Uterus (tissue), 4 donors: ENCODE measurements at places on chromosomes 1 and 21.

- H3K36me3 ChIP-seq = no peaks in the 10 kb centered on the region
- H3K4me3 ChIP-seq = no peak overlapping the region
- H3K4me1 ChIP-seq = no peaks in the 10 kb centered on the region
- H3K27me3 ChIP-seq = no peaks in the 10 kb centered on the region
- DNase-seq = no peak
Measured at GRCh38 chr1:59556398-59556797, 258.4 kb upstream of the HOOK1 start.

DNA sequence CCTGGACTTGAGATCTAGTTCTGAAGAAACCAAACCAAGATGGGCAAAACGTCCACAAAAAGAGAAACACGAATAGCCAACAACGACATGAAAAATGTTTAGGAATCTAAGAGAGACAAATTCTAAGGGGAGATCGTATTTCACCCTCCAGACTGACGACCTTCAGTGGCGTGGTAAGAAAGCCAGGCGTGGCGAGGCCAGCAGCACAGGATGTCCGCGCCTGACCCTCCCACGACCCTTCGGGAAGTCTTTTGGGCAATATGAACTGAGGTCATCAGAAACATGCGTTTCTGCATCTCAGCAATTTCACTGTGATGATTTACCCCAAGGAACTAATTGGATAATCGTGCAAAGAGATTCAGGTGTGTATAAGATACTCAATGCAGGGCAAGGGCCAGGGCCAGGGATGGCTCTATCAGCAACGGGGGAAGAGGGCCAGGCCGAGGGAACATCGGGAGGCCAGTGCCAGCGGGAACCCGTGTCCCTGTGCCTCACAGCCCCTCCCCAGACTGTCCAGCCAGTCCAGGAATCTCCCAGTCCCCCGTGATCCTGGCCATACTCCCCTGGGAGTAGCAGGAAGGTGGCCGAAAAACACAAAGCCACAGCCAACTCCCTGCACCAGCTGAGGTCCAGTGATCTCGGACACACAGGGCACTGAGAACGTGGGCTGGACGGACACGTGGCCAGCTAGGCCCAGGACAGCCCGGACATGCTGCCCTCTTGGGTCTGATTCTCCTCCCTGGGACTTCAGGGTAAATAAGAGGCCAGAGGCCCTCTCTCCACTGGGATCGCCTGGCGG is 53.6 kb upstream of the ADARB1 start:
- no peak for DNase-seq
- no peaks in the 10 kb centered on the region for H3K27me3 ChIP-seq
- H3K36me3 ChIP-seq = no peaks in the 10 kb centered on the region
- H3K4me3 ChIP-seq = no peak overlapping the region
- no peak overlapping the region for H3K27ac ChIP-seq

DNA sequence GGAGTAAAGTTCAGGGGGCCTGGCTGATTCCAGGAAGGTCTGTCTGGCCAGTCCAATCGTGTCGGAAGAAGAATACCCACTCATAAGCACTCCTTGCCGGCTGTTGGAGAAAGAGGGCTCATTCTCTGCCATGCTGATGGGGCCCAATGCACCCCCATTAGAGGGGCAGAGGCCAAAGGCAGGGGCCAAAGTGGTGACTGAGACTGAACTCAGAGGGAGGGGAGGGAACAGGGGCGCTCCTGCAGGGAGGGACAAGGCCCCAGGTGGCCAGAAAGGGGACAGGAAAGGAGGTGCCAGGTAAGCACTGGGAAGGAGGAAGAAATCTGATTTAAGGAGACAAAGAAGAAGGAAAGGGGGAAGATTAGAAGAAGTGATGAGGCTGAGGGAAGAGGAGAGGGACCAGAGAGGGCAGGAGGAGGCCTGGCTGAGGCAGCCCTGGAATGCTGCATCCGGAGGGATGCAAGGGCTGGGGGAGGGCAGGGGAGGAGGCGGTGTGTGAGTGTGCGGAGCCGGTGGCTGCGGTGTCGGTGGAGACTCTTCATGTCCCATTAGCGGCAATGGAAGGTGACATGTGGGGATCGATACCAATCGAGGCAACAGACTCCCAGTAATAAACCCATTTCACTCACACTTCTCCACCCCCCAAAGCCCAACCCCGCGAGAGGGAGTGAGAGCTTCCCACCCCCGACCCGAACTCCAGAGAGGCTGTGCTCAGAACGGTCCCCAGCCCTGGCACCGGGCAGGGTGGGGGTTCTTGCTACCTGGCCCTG is 12.0 kb upstream of the ETV3L start:
- no peaks in the 10 kb centered on the region for H3K4me1 ChIP-seq
- no peaks in the 10 kb centered on the region for H3K27me3 ChIP-seq
- H3K4me3 ChIP-seq = no peak overlapping the region

GRCh38 chr1:21255284-21255942 is 34.9 kb downstream of the ECE1 start:
- peak; percentile 89 for DNase-seq
- no peaks in the 10 kb centered on the region for H3K36me3 ChIP-seq
- no peak overlapping the region for H3K4me3 ChIP-seq
- H3K27ac ChIP-seq = peak overlapping the region; percentile 31

DNA sequence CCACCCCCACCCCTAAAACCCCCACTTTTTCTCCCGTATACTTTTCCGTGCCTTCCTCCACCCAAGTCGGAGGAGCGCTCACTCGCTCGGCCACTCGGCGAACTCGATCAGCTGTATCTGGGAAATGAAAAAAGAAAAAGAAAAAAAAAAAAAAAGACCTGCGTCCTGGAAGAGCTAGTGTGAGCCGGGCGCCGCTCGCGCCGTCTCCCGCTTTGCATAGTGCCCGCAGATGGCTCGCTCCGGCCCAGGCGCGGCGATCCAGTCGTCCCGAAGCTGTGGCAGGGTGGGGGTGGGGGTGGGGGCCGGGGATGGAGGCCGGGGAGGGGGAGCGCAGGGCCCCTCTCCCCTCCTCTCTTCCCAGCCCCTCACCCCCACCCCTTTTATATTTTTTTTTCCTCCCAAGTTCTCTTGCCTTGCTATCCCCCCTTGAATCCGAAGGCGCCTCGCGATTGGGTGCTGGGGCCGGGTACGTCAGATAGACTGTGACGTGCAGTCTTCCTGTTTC is 299 bp upstream of the PROX1 start:
- H3K4me1 ChIP-seq = peaks cover 15% of the 10 kb centered on the region
- peak overlapping the region; percentile 77 for H3K27ac ChIP-seq
- H3K4me3 ChIP-seq = peak overlapping the region; percentile 62
- peak; percentile 77 for DNase-seq

- DNase-seq = peak; percentile 98
- no peaks in the 10 kb centered on the region for H3K27me3 ChIP-seq
- peaks cover 13% of the 10 kb centered on the region for H3K4me1 ChIP-seq
- peak within 1 kb of the TSS; percentile 67 for H3K4me3 ChIP-seq
Measured at GRCh38 chr1:153922972-153923925, at the start of gene GATAD2B. GATAD2B (minus strand) TSS chr1:153922972; CDS start chr1:153828347, 94,625 bp downstream.

- H3K27me3 ChIP-seq = no peaks in the 10 kb centered on the region
- no peak for DNase-seq
- H3K4me1 ChIP-seq = no peaks in the 10 kb centered on the region
- H3K4me3 ChIP-seq = no peak overlapping the region
- H3K27ac ChIP-seq = no peak overlapping the region
Measured at GRCh38 chr1:72649211-72649888, 367.0 kb upstream of the NEGR1 start.

DNA sequence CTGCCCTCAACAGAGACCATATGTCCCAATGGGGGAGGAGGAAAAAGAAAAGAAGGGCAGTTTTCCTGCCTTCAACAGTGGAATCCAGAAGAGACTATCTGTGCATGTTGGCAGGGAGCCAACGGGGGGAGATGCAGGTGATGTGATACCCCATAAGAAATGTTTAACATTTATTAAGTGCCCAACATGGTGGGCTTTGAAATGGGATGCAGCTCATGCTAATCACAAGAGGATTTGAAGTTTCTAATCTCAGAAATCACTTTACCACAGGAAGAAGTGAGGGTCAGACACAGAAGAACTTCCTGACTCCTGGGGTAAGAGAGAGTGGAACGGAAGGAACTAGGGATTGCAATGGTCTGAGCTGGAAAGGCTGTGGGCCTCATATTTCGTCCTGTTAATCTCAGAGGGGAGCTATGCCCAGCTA is 16.2 kb downstream of the CSRP1 start:
- no peaks in the 10 kb centered on the region for H3K36me3 ChIP-seq
- no peaks in the 10 kb centered on the region for H3K27me3 ChIP-seq
- peaks cover 48% of the 10 kb centered on the region for H3K4me1 ChIP-seq
- H3K4me3 ChIP-seq = no peak overlapping the region
- peak overlapping the region; percentile 97 for H3K27ac ChIP-seq
- no peak for DNase-seq

GRCh38 chr1:45018599-45019230 is 6.7 kb downstream of the UROD start:
- H3K4me3 ChIP-seq = no peak overlapping the region
- no peaks in the 10 kb centered on the region for H3K4me1 ChIP-seq
- H3K27ac ChIP-seq = no peak overlapping the region
- H3K36me3 ChIP-seq = no peaks in the 10 kb centered on the region
- no peaks in the 10 kb centered on the region for H3K27me3 ChIP-seq
- peak; percentile 28 for DNase-seq
